Renal cortical epithelial cell (primary cell): ENCODE measurements at places on chromosomes 7 and 10.

- no peak for DNase-seq
Observed at GRCh38 chr10:129236274-129236691, 230.8 kb upstream of the MGMT start.

DNA sequence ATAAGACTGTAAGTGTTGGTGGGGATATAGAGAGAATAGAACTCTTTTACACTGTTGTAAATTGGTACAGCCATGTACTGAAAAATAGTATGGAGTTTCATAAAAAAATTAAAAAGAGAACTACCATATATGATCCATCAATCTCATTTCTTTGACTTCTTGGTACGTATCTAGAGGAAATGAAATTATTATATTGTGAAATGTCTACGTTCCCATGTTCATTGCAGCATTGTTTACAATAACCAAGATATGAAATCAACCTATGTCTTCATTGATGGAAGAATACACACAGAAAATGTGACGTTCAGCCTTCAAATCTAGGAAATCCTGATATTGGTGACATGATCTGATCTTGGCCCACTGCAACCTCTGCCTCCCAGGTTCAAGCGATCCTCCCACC is 32.0 kb downstream of the SHOC2 start:
- no peak for DNase-seq

- DNase-seq = no peak
Observed at GRCh38 chr7:47188653-47189315, 393.1 kb downstream of the TNS3 start.

GRCh38 chr10:19247843-19248242 is 199.2 kb downstream of the MALRD1 start:
- DNase-seq = no peak

DNA sequence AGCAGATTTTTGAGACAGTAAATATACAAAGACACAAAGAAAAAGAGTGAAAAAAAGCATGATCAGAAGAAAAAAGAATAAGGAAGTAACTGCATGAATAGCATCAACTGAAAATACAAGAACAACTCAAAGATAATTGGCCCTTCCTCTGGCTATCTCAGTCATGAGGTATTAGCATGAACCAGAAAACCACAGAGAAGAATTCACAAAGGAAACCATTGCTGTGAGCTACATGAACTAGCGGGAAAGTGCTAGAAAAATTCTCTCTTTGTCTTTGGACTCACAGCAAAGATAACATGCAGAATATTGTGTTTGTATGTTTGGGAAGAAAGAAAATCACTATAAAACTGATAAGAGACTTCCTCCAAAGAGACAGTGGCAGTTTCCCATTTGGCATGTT is 82.9 kb downstream of the SORCS1 start:
- peak; percentile 5 for DNase-seq

- no peak for DNase-seq
Observed at GRCh38 chr7:77910124-77910523, 111.6 kb downstream of the PHTF2 start.

GRCh38 chr7:159175792-159176191 is 31.1 kb upstream of the VIPR2 start:
- no peak for DNase-seq

GRCh38 chr10:1244493-1244892 is 188.3 kb downstream of the WDR37 start:
- no peak for DNase-seq

- no peak for DNase-seq
Observed at GRCh38 chr7:157439149-157439548, 102.3 kb downstream of the DNAJB6 start.

DNA sequence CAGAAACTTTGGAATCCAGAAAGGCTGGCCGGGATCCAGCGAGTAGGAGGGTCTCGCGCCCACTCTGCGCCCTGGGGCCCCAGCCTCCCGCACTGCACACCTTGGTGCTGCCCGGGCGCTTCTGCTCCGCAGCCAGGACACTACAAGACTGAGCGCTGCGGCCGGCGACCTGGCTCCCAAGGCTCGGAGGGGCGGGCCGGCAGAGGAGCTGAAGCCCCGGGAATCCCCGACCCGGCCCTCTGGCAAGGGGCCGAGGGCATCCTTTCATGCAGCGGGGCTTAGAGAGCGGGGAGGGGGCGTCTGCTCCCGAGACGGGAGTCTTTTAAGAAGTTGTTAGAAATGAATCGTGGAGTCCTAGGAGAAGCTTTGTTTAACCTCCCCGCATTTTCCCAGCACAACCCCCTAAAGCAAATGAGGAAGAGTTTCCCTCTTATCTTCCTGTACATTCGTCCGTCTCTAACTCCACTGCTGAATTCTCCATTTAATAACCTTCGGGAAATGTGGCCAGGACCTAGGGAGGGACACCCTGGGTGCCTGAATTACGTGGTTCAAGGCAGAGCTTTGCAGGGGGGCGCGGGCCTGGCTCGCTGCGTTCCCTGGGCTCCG is 1.1 kb downstream of the VWC2 start:
- DNase-seq = no peak

DNA sequence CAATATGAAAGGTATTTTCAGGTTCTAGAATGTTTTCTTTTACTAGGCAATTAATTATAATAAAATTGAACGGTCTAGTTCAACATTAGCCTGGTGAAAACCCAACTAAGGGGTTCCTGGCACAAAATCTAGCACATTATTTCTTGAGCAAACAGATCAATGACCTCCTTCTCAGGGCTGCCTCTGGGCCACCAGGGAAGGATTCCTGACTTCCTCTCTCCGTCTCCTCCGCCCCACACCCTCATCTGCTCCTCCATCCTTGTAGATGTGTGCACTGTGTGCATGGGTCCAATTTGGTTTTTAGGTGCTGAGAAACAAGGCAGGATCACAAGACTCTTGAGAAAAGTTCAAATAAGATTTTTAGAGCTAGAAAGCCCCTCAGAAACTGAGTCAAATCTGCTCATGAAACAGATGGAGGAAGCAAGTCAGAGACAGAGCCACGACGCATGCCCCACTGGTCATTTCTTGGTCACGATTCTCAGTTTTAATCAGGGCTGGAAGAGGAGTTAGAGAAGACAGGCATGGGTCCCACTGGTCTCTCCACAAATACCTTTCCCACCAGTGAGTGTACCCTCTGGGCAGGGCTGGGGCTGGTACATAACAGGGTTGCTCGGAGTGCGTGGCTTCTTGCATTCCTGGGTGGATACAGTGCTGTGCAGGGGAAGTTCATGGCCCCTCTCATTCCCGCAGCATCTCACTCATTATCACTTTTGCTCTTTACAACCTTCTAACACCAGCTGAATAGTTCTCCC is 3.8 kb downstream of the TRPV6 start:
- DNase-seq = no peak

- no peak for DNase-seq
Observed at GRCh38 chr7:30282735-30283134, 1.7 kb upstream of the ZNRF2 start.

DNA sequence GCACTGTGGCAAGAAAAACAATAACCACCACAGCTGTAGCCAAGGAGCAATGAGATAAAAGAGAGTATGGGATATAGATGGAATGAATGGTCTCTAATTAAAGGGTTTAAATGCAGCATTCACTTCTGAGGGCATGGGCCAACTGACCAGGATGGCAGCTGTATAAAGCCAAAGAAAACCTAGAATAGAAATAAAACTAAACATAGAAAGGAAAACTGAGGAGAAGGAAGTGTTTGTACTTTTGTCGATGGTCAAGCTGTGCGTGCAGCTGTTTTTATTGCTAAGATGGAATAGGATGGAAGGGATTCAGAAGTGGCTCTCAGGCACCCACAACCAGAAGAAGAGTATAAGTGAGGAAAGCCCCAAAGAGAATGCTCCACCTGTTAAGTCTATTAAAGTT is 37.9 kb downstream of the ZC3HC1 start:
- no peak for DNase-seq

DNA sequence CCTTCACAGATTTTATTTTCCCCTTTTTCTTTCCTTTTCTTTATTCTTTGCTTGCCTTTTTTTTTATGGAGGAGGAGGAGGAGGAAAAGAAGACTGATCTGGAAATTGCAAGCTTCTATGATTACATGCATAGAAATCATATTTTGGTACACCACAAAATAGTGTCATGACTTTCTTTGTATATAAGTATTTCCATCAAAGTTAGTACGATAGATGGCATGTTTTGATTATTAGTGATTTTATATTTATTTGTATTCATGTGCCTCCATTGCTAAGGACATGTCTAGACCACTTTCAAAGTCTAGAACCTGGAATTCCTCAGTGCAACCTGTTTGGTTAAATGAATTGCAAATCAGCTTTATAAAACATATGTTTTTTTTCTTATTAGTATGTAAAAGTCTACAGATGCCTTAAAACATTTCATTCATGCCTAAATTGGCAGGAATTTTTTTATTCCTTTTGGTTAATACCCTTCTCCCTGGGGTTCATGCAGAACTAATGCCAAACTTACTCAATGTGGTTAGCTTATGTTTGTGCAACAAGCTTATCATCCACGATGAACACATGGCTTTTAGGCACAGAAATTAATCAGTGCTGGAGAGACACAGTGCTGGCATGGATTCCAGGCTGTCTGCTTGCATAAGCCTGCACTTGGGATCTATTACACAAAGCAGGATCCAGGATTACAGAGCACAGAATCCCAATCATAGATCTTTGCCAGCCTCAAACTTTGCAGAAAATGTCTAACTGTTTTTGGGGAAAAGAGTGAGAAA is 213.1 kb downstream of the CHRM2 start:
- peak; percentile 16 for DNase-seq

DNA sequence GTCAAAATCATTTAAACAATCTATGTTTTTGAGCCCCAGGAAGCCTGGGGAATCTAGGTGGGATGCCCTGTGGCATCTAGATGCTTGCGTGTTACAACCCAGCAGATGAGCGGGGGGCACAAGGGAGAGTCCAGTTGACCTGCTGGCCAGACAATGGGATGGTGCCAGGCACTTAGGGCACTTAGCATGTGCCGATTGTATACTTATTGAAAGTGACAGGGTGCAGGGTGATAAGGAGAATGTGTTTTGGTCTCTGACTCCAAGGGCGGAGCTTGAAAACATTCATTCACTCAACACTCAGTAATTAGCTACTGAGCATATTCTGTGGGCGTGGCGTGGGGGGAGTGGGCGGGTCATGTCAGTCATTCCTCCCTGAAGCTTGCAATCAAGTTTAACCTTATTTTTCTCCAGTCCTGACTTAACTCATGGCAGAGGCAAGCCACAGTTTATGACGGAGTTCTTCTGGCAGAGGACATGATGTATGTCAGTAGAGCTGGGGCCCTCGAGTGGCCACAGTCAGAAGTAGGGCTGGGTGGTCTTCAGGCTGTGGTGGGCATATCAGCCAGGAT is 115.1 kb downstream of the PRKCQ start:
- DNase-seq = peak; percentile 90

DNA sequence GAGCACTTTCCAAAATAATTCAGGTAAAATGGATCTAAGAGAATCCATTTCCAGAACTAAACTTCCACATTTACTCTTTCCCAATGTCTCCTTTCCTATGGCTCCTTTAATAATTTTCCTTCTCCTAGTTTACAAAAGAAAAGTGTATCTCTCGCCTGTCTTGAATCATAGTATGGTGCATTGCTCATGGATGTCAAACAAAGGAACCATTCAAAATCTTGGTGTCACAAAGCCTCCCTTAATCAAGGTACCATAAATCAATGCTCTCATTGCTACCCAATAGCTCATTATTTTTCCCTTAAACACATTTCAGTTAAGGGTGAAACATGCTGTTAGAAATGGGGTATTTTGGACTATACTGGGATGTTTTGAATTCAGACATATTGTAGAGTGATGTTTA is 57.6 kb upstream of the KCNMA1 start:
- no peak for DNase-seq

GRCh38 chr10:71745664-71746250 is 26.2 kb upstream of the C10orf105 start:
- DNase-seq = no peak
